K562 (cell line): ENCODE measurements at places on chromosomes 16 and 17. TPM values are rescaled to one million over a fixed set of nuclear protein-coding genes. Genes with fewer than 3 reads are reported as not detected.

SARM1 gene
- total RNA-seq = 0.54 and 0.55 TPM in 2 replicates

DNA sequence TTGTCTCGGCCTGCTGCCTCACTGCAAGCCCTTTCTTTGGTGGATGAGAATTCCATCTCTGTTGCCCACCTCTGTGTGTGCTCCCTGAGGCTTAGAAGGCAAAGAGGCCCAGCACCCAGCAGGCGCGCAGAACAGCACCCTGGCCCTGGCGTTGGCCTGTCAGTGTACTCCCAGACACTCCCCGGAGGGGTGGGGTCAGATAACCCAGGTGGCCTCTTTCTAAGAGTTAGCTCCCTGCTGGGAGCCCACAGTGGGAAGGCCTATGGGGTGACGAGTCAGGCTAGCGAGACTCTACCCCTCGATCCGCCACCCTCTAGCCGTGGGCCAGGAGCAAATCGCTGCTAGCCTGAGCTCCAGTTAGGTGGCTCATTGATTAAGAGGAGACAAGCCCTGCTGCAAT, 38.1 kb downstream of the SRL start:
- peak; percentile 48 for DNase-seq

NPIPA5 gene
- 4.4 and 5.2 TPM in 2 replicates for total RNA-seq

- DNase-seq = no peak
Measured at GRCh38 chr16:57481421-57481820, 4.9 kb downstream of the DOK4 start.

- peak; percentile 79 for DNase-seq
Measured at GRCh38 chr17:7356072-7356549, 1.2 kb downstream of the TMEM95 start.

LYRM9 gene
- total RNA-seq = 1.1 and 1.8 TPM in 2 replicates

- DNase-seq = no peak
Measured at GRCh38 chr17:15377616-15378015, 36.2 kb upstream of the TEKT3 start.

SEPTIN12 gene
- total RNA-seq = not detected in 2 replicates

KRTAP4-4 gene
- total RNA-seq = not detected in 2 replicates

- no peak for DNase-seq
Measured at GRCh38 chr16:85453194-85453678, 159.9 kb upstream of the GSE1 start.

- no peak for DNase-seq
Measured at GRCh38 chr17:50055055-50055425, 870 bp upstream of the ITGA3 start.

- peak; percentile 8 for DNase-seq
Measured at GRCh38 chr16:21946889-21947635, 6.1 kb upstream of the UQCRC2 start.

DNA sequence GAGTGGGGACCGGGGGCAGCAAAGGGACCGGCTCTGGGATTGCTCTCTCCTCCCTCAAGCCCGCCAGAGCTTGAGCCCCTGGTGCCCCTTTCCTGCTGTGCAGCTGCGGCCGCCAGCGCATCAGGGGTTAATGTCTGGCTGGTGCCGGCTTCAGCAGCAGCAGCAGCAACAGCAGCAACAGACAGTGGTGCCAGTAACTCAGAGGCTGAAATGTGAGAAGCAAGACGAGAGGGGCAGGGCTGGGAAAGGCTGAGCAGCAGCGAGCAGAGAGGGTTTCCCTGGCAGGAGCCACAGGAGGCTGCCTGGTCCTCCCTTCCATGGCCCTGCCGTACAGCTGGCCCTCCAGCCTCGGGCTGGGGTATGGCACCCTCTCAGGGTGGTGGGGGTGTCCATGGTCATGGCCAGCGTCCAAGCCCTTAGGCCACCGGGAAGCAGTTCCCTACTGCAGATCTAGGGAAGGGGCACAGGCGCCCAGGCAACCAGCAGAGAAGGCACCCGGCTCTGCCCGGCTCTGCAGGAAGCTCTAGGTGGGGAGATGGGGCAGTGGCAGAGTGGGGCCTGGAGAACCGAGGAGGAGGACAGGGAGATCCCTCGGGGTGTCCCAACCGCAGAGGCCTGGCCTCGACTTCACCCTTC, 21.1 kb upstream of the TFAP4 start:
- peak; percentile 6 for DNase-seq

- DNase-seq = no peak
Measured at GRCh38 chr17:63291258-63291657, 154.8 kb downstream of the CYB561 start.

- no peak for DNase-seq
Measured at GRCh38 chr17:83175119-83175821, 95.9 kb downstream of the METRNL start.

- DNase-seq = no peak
Measured at GRCh38 chr16:87762071-87762571, 3.7 kb downstream of the KLHDC4 start.

SOX9 gene
- total RNA-seq = 0.04 and 0.18 TPM in 2 replicates

- no peak for DNase-seq
Measured at GRCh38 chr16:53626811-53627210, 76.8 kb downstream of the RPGRIP1L start.

DNA sequence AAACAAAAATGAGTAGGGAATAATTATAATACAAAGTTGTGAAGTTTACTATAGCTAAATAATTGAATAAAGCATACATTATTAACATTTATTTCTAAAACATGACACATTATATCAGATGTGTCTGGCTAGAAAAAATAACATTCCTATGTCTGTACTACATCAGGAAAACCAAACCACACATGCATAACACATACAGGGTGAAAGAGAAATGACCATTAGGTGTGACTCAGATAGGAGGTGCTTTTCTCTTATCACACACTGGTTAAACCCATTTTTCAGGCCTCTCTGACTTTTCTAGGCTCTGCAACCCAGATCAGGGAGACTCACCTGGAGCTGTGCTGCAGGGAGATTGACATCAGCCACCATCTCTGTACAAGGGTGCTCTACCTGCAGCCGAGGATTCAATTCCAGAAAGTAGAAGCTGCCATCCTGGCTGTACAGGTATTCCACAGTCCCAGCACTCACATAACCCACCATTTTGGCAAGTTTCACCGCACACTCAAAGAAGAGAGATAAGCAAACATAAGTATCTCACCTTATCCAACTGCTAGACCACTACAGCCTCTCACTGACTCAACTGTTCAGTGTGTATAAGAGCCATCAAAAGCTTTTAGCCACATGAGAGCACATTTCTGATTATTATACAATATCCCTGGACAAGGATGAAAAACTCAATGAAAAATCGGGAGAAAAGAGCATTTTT, 116.6 kb upstream of the C17orf78 start:
- DNase-seq = no peak

PRSS33 gene
- not detected in 2 replicates for total RNA-seq

CCDC57 gene
- 33.8 and 36.0 TPM in 2 replicates for total RNA-seq

DNA sequence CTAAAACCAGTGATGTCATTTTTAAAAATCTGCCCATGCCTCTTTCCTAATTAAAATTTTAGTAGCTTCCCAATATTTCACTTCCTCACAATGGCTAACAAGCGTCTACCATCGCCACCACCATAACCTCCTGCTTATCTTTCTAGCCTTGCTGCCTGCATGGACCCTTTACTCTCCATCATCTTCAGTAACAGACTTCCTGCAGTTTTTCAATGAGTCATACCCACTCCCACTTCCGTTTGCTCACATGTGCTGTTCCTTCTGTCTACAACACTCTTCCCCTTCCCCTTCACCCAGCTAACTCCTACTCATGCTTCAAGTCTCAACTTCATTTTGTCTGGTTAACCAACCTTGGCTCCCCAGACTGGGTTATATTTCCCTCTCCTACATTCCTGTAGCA, 12.8 kb upstream of the SKAP1 start:
- peak; percentile 68 for DNase-seq

GRCh38 chr16:554640-555365, 5.4 kb upstream of the PRR35 start:
- no peak for DNase-seq

MYO1D gene
- 50.7 and 60.2 TPM in 2 replicates for total RNA-seq

- DNase-seq = no peak
Measured at GRCh38 chr17:56011406-56012131, 141.7 kb upstream of the ANKFN1 start.

DNA sequence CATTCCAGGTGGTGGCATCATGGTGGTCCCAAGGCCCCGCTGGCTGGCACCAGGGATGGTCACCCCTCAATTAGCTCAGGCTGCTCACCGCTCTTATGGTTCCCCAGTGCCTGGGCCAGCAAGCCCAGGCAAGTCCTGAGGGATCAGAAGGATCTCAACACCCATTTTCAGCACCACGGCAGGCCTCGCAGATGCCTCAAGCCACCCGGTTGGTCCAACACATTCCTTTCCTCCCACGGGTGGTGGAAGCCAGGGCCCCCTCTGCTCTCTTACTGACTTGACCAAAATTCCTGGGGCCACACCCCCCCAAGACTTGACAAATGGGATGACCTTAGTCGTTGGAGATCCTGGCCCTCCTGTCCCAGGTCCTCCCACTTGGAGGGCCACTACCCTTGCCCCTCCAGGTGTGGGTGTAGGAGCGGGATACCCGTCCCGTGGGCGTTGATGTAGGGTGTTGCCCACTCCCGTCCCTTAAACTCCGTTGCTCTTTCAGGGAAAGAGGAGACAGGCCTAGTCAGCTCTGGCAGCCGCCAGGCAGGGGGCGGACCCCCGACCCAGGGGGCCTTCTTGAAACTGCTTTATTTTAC, 5.9 kb downstream of the ZNF205 start:
- DNase-seq = no peak

DNA sequence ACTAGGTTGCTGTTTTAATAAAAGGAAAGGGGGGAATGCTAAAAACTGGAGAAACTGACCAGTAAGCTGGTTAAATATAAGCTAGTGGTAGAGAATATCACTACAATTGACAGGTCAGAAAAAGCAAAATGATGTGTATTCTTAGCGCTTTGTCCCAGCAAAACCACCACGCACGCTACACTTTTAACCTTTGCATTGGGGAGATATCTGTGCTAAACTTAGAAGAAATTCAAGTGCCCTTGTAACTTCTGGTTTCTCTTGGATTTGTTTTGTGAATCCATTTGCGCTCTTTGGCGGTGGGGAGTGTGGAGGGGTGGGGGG, 1.4 kb downstream of the GAN start:
- DNase-seq = no peak

GRCh38 chr16:17515421-17516210, 44.9 kb upstream of the XYLT1 start:
- no peak for DNase-seq

COPZ2 gene
- 0.49 TPM in 1 of 2 replicates, not detected in the other for total RNA-seq

GRCh38 chr17:15261258-15261801, 3.8 kb downstream of the PMP22 start:
- DNase-seq = peak; percentile 18

DNA sequence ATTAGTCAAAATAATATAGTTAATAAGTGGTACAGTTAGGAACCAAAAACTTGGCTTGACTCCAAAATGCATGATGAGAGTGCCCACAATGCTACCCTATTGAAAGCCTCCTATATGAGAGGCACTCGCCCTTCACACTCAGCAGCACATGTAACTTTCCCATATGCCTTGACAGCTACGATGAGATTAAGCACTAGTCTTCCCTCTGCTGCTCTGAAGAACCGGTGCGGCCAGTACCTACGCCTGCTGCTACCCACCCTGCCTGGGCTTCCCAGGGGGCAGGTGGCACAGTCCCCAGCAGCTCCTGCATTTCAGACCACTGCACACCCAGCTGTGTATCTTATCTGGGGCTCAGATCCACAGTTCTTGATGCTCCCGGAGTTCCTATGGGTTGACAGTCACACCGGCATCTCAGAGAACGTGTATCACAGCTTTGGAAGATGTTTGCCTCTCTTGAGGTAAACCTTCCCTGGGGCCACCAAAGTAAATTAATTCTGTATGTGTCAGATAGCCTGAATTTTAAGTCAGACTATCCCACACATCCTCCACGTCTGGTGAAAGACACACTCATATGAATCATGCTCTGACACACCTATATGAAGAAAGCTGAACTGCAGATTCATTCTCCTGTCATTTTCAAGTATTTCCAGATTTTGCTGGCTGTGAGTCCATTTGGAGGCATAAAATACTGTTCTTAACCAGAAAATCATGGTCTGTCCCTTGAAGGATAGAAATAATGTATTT, 77.8 kb downstream of the MYH10 start:
- no peak for DNase-seq
